ENCODE measurements at places on chromosomes 3 and 15.

DNA sequence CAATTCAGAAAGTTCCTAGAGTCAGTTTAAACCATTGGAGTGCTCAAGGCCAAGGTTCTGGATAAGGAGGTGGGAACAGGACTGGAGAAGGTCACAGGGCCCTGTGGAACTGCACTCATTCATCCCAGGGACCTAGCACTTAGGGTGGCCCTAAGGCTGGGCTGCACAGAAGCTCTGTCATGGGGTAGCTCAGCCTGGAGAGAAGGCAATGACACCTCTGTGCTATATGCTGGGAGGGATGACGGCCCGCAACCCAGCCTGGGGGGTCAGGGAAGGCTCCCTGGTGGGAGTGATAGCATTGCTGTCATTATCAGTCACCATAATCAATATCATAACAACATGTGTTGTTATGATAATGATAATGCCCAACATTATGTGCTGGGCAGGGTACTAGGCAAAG is 13.4 kb downstream of the RBP1 start:
- no peak for DNase-seq

GRCh38 chr3:156160647-156161046 is 40.3 kb downstream of the KCNAB1 start:
- DNase-seq, result no peak

DNA sequence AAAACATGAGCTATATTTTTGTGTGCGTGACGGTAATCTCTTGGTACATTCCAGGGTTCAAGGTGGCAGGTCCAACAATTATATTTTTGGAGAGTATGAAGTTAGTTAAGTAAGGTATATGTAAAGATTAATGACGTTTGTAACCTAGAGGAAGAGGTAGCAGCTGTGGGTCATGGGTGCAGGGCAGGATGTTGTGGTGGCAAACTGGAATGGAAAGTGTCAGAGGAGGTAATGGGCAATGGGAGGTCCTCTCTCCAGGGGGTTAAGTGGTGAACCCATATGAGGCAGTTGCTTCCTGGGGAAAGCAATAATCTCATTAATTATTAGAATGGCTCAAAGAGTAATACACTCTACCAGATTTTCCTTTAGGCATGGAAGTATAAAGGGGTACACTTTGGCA is 1.0 kb upstream of the CD200R1L start:
- no peak for DNase-seq

GRCh38 chr15:78241017-78241416 is 6.7 kb upstream of the ACSBG1 start:
- DNase-seq, result peak; percentile 20

GRCh38 chr3:73855813-73856212 is 231.1 kb upstream of the PDZRN3 start:
- no peak for DNase-seq

GRCh38 chr15:44216958-44217357 is 21.9 kb upstream of the FRMD5 start:
- DNase-seq, result no peak

DNA sequence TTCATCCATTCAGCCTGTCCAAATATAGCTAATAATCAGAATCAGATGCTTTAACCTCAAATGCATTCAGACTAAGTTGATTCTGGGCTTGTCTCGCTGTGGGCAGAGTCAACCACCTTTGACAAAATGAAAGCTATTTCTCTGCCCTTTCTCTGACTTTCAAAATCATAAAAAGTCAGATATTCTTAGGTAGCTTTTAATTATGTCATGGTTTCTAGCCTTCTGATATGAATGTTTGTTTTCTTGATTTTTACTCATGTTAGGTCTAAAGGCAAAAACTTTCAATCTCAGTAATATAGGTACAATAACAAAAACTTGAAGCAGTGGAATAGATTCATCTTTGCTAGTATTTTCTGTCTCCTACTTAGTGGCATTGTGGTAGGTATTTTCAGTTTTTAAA is 25.3 kb upstream of the C15orf61 start:
- no peak for DNase-seq

- no peak for DNase-seq
These were observed 152.3 kb downstream of the CACNA1D start for GRCh38 chr3:53646723-53647122.

DNA sequence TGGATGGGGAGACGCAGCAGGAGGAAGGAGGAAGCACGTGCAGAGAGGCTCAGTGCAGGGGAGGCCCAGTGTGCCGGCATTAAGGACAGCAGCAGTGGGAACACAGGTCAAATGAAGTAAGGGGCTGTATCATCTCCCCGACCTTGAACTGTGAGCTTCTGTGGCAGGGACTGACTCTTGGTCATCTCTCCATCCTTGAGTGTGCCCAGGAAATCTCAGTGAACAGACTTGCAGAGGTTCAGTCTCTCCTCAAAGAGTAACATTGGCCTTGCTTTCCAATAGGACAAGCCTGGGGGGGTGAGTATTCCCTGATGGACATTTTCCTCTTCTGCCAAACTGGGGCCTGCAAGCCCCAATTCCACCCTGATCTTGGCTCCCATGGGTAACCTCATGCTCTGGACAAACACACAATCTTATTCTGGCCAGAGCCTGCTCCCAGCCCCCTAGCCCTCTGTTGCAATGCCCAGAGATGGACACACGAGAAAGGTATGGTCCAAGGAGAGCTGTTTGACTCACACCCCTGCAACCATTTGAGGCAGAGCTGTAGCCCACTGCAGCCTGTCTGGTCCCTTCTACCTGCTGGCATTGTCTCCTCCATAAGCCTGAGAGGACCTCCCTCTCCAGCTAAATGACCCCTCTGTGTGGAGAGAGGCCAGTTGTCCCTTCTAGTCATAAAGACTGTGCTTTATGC is 50.9 kb downstream of the TLE3 start:
- no peak for DNase-seq

DNA sequence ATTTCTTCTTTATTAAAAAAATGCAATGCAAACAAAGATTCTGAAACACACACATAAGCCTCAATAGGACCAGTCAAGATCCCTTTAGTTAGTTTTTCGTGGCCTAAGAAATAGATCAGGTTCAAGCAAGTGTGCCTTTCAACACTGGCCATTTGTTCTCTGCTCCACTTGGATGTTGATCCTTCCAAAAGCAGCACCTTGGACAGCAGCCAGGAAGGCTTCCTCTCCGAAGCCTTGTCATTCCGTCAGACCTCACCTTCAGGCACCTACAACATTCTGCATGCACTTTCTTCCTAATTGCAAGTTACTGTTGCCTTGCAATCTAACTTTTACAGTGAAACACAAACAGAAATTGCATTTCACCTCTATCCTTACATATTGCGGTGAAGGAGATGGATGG is 155.9 kb upstream of the FEZF2 start:
- DNase-seq, result no peak

DNA sequence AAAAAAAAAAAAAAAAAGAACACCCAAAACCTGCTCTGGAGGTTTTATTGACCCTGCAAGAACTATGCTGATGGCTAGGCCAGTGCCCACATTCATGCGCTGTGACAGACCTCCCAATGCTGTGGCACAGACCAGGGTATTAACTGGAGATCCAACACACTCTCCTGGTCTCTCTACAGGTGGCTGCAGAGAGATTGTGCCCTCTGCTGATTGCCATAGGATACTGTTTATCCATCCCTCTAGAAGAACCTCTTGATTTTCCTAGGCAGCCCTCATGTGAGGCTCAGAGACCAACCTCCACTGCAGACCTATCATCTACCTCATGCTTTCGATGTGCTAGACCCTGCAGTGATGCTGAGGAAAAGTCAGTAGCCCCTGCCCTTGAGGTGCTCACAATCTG is 125.5 kb upstream of the TRIM42 start:
- DNase-seq, result no peak

GRCh38 chr15:42608110-42608531 is 32.7 kb downstream of the STARD9 start:
- no peak for DNase-seq

GRCh38 chr15:91508633-91509032 is 344.9 kb upstream of the SLCO3A1 start:
- DNase-seq, result no peak

DNA sequence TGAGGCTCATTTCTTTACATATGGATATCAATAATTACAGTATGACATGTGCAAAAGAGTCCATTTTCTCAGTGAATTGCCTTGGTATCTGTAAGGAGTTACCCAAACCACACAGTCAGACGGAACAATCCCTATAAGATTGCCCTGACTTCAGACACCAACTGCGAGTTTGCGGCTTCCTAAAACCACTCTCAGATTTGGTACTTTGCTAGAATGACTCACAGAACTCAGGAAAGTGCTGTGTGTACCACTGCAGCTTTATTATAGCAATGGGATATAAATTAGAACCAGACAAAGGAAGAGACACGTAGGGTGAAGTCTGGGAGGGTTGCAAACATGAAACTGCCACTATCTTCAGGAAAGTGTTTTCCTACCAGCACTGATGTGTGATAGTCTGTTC is 45.8 kb upstream of the ATP13A3 start:
- no peak for DNase-seq

- DNase-seq, result no peak
These were observed 21.2 kb upstream of the SPRED1 start for GRCh38 chr15:38231436-38231835.

DNA sequence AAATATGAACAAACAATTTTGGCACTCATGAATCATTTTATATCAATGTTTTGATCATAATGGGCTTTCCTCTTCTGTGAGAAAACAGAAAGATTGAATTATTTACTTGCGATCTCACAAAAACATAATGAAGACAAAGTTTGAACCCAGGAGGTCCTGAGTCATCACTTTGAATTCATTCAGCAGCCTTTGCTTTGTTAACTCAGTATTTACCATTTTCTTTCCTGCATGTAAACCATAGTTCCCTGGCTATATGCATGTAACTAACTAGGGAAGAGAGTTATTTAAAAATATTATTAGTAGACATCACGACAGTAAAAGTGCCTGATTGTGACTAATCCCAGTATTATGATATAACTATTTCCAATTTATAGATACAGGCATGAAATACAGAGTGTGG is 1026.2 kb downstream of the PLOD2 start:
- DNase-seq, result no peak

DNA sequence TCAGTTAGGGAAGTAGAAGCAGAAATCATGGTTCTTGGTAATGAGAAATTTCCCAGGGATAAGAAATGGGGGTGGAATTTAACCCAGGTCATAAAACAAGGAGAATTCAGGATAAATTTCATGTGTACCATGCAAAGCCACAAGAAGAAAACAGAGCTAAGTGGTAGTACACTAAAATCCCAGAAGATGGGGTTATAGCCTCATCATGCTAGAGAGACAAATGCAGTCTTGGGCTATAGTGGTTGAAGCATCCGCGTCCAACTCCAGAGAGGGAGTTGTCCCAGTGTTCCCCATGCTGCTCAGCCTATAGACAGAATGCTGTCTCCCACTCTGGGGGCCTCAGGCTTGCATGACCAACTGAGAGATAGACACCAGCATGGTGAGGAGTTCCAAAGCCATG is 36.2 kb upstream of the CLRN1 start:
- no peak for DNase-seq

- no peak for DNase-seq
These were observed 165.0 kb downstream of the XXYLT1 start for GRCh38 chr3:195105841-195106417.

GRCh38 chr3:155604126-155604525 is 140.7 kb downstream of the PLCH1 start:
- no peak for DNase-seq

GRCh38 chr3:194225988-194226663 is 90.2 kb downstream of the HES1 start:
- DNase-seq, result no peak

- DNase-seq, result no peak
These were observed 84.1 kb downstream of the LRIG1 start for GRCh38 chr3:66416556-66417304.

DNA sequence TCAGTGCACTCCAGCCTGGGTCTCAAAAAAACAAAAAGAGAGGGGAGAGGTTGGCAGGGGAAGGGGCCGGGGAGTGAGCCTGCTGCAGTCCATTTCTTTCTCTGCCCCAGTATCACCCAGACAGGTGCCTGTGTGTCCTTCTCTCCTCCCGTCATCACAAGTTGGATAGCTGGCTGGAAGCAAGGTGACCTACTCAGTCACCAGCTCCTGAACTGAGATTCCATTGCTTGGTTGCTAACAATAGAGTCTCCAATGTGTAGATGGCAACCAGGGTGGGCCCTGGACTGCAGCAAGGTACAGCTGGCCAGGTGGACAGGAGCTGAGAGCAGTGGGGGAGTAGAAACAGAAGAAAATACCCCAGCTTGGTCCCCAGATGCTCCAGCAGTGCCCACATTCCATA is 4.6 kb downstream of the LRRC2 start:
- DNase-seq, result no peak

GRCh38 chr15:88658972-88659931 is 20.4 kb downstream of the ISG20 start:
- DNase-seq, result no peak

GRCh38 chr3:177615015-177615414 is 417.7 kb upstream of the TBL1XR1 start:
- DNase-seq, result no peak

DNA sequence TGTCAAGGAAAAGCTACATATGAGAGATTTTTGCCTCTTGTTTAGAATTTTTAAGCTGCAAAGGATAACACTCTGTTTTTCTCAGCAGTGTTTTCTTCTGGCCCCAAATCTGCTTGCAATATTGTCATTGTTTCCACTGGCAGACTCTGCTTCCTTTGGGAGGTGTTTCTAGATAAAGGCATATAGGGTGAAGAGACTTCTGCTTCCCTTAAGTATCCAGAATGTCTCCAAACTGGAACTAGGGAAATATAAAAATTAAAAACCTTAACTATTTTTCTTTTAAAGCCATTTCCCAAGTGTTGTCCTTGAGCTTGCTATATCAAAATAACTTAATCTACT is 225.8 kb downstream of the CGGBP1 start:
- no peak for DNase-seq

GRCh38 chr15:70299931-70300869 is 202.5 kb upstream of the TLE3 start:
- peak; percentile 38 for DNase-seq

DNA sequence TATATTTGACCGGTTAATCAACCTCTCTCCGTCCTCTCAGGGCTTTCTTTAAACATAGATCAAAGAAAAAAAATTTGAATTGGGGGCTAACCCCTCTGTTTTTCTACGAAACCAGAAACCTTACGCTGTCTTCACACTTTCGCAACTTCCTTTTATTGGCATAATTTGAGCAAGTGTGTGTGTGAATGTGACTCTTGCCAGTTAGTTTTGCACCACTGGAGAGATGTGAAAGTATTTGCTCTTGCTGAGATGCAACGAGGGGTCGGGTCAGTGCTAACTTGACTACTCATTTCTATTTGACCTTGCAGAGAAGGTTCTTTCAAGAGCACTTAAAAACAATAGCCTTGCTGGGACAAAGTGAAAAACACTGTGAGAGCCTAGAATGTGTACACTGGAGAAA is 81.2 kb downstream of the FAM43A start:
- no peak for DNase-seq

DNA sequence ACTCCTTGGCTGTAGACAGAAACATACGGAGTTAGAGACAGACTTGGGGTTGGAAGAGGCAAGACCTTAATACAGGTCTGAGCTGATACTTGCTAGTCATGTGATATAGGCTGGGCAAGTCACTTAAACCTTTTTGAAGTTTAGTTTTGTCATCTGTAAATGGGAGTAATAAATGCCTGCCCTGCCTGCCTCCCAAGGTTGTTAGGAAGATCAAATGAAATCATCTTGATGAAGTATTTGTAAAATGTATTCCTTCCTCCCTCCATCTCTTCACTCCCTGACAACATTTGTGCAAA is 2.9 kb downstream of the PXK start:
- DNase-seq, result no peak
